ENCODE measurements at places on chromosomes 13 and 19.

- DNase-seq: no peak
Observed at GRCh38 chr19:42247640-42248199, 5.3 kb upstream of the GSK3A start.

DNA sequence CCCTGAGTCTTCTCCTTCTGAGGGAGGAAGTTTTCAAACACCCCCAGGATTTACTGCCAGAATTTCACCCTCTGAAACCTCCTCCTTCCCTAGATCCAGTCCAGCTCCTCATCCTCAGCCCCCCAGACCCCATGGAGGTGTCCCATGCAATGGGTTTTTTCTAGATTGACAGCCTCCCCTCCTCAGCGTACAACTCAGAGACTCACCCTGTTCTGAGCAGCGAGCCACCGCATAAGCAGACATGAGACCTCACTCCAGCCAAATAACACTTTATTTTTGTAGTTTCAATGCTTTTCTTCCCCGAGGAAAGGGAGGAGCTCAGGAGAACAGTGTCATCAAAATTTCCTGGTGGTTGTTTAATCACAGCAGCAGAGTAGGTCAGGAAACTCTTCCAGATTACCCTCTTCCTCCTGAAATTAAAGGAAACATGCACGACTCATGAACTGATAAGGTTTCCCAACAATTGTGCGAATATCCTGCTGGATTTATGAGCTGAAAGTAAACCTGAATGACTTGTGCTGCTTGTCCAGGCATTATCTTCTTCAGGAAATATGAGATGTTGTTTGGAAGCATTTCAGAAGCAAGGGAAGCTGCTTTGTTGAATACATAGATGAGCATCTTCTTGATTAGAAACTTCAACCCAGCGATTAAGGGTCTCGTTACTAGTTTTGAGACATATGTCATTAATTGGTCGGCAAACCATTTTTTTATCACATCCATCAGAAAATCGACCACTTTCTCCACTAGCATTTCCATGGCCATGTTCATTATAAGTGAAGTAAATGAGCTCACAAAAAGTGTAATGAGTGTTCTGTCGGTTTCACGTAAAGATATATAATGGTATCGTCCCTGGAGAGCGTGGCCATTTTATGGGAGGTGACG, 36.2 kb downstream of the ERICH4 start:
- DNase-seq: no peak

- DNase-seq: no peak
Observed at GRCh38 chr13:112874751-112875300, 94.2 kb upstream of the MCF2L start.

GRCh38 chr19:55391702-55392615, 6.2 kb downstream of the RPL28 start:
- peak; percentile 66 for DNase-seq

- no peak for DNase-seq
Observed at GRCh38 chr13:68713394-68713793, 1394.2 kb upstream of the ATXN8OS start.

DNA sequence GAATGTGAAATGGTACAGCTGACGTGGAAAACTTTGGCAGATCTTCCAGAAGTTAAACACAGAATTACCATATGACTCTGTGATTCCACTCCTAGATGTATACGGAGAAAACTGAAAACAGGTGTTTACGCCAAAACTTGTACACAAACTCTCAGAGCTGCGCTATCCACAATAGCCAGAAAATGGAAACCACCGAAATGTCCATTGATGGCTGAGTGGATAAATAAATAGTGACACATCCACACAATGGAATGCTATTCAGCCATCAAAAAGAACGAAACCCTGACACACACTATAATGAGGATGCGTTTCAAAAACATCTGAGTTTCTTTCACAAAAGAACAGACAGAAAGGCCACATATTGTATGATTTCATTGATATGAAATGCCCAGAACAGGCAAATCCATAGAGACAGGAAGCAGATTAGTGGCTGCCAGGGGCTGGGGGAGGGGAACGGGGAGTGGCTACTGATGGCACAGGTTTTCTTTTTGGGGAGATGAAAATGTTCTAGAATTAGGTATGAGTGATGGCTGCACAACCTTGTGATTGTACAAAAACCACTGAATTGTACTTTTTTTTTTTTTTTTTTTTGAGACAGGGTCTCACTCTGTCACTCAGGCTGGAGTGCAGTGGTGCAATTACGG, 33.0 kb downstream of the IL12RB1 start:
- peak; percentile 58 for DNase-seq

- DNase-seq: peak; percentile 90
Observed at GRCh38 chr13:48009284-48009683, 8.2 kb upstream of the SUCLA2 start.

DNA sequence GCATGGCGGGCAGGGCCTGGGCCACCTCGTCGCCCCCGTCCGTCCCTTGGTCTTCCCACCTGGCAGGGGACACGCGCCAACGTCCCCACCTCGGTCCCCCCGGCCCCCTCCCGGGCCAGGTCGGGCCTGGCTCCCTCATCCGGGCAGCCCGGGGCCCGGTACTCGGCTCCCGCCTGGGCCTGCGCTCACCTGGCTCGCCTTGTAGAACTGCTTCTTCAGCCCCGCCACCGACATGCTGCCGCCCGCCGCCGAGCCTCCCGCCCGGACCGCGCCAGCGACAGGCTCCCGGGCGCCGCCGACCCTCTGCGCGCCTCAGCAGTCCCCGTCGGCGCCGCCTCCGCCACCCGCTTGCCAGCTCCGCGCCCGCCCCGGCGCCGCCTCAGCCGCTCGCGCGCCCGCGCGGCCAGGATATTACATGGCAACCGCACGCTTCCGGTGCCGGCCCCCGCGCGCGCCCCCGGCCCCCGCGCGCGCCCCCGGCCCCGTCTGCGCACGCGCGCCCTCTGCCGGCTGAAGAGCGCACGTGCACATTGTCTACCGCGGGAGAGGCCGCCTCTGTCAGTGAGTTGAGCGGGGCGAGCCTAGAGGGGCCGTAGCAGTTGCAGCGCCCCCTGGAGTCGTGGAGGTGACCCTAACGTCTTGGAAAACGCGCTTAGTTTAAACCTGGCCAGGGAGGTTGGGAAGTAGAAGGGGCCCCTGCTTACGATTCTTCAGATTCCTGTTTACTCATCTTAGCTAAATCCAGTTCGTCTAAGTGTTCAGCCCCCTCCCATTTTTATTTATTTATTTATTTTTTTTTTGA, at the start of gene SH3GL1:
Gene SH3GL1, minus strand, starts transcription at position 413 of the 802 bp plus-strand sequence. Its CDS starts 179 bp downstream, at position 234.
- DNase-seq: peak; percentile 96

GRCh38 chr13:96490496-96490989, 400.6 kb downstream of the HS6ST3 start:
- no peak for DNase-seq

- DNase-seq: peak; percentile 41
Observed at GRCh38 chr13:60584976-60585375, 188.0 kb downstream of the TDRD3 start.

DNA sequence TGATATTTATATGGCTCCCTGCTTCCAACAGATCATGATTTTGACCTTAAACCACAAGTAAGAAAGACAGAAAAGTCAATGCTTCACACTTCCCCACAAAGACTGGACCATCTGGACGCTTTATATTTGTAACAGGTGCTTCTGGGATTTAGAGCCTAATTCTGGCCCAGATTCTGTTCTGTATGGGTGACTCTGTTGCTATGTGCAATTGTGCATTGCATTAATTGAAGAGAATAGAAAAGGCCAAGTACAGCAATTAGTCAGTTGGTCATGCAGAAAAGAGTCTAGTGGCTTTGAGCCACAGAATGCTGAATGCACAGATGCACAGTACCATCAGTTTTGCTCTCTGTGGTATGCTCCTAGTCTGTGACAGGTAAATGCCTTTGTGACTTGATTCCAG, 657.4 kb upstream of the ATXN8OS start:
- DNase-seq: no peak

- no peak for DNase-seq
Observed at GRCh38 chr13:92074658-92075057, 676.2 kb downstream of the GPC5 start.

DNA sequence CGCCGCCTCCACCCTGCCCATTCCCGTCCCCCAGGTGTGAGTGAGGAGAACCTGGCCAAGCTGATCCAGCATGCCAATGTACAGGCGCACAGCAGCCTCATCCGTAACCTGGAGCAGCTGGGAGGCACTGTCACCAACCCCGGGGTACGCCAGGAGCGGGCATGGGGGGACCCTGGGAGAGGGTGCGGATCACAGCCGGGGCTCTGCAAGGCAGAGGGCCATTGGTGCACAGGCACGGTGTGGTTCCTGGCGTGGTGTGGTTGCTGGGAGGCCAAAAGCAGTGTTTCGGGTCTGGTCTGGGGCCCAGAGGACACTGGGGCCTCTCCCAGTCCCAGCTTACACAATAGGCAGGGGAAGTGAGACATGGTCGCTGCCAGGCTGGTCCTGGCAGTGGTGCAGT, 8.3 kb downstream of the STXBP2 start:
- DNase-seq: no peak

DNA sequence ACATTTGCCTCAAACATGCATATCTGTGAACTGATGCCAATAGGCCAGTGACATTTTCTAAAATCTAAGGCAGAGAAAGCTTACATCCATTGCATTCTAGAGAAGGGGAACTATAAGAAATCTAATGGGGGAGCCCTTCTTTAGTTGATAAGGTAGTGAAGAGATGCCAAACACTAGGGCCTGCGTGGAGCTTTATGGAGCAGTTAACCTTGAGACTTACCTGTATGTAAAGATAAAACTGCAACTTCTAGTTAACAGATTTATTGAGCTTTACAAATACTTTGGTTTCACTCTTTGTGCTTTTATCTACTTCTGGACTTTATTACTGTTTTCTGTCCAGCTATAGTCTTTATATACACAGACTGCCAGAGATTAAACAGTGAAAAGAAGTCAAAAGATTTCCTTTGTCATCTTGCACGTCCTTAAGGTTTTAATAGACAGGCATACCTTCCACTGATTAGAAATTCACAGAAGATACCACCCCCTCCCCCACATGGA, 457.6 kb downstream of the KLF12 start:
- DNase-seq: no peak

- DNase-seq: peak; percentile 69
Observed at GRCh38 chr13:90640976-90641375, 706.5 kb upstream of the MIR17HG start.

DNA sequence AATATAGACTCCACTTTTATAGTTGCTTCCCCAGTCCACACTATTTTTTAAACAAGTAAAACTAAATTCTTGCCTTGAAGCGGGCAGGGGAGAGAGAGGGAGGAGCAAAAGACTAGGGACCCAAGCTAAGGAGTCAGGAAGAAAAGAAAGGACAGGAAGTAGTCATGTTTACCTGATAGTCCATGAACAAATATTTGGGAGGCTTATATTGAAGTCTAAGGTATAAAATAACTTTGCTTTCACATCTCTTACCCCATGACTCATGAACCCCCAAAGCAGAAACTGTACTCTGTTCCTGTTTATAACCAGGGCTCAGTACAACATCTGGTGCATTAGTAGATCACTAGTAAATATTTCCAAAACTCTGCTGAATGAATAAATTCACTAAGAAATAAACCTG, 67.3 kb downstream of the ZAR1L start:
- no peak for DNase-seq

- DNase-seq: no peak
Observed at GRCh38 chr19:5042556-5042955, 73.6 kb downstream of the KDM4B start.

GRCh38 chr19:57651654-57651996, 17.1 kb upstream of the ZSCAN4 start:
- no peak for DNase-seq

DNA sequence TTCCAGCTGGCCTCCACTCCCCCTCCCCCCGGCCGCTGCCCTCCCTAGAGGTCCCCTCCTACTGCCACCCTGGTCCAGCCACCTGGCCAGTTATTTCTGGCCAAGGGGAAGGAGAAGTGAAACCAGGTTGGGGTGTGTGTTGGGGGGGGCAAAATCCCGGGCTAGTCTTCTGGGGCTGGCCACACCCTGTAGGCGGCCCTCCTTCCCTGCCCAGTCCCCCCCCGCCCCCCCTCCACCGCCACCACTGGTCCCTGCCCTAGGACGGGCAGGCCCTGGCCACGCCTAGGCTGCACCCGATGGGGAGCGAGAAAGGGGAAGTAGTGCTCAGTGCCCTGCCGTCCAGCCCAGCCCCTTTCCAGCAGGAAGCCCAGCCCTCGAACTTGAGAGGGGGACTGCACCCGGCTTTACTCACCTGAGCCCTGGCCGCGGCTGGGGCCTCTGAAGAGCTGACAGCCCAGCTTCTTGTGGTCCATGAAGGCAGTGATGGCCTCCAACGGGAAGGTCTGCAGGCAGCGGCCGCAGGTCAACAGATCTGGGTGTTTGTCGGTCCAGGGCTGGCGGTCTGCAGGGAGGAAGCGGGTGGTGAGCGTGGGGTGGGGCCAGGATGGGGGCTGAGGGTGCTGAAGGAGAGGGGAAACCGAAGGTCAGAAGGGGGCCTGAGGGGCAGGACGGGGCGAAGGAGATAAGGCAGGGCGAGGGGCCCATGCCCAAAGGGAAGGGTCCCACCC, 813 bp downstream of the ZNF296 start:
- peak; percentile 26 for DNase-seq

GRCh38 chr13:114045113-114045735, 71.3 kb upstream of the C13orf46 start:
- no peak for DNase-seq

DNA sequence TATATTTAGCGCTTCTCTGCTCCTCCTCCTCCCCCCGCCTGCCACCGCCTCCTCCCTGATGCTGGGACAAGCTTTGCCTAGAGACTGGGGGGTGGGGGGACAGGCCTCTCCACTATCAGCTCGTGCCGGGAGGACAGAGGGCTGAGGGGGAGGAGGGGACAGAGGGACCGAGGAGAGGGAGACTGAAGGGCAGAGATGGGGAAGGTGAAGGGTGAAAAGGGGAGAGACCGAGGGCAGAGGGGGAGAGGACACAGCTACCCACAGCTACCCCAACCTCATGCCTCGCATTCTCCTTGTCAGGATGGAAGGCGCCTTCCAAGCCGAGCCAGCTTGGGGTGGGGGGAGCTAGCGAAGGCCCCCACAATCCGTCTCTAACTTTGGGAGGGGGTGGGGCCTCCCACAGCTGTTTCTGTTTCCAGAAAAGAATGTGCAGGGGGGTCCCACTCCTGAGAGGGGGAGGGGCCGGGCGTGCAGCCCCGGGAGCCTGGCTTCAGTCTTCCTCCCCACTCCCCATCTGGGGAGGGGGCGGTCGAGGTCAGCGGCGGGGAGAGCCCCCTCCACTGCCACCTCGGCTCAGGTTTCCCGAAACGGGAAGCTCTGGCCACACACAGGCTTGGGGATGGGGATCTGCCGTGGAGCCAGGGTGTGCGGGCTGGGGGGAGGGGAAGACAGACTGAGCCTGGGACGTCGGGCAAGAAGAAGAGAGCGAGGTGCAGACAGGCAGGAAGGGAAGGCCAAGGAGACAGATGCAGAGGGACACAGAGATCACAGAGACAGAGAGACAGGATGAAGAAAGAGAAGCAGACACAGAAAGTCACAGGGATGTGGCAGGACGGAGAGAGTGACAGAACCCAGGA, 1.6 kb downstream of the DACT3 start:
- DNase-seq: peak; percentile 53

DNA sequence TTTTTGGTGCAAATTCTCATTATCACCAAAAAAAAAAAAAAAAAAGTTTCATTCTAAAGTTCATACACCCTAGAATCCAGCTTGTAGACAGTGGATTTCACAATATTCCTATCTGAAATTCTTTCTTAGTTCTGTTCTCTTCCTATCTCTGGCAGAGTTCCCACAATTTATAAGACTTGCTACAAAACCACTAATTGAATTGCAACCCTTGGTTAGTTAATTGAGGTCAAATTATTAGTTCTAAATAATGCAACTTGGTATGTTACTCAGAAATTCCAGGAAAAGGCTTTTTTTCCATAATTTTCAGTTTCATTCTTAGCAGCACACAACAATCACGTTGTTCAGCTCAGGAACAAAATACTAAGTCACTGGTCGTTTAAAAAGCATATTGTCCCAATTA, 58.5 kb downstream of the SPATA13 start:
- no peak for DNase-seq

GRCh38 chr13:102028868-102029267, 373.0 kb downstream of the FGF14 start:
- DNase-seq: no peak

Data from GM23248 (cell line).